Kidney (tissue), 22 donors: ENCODE measurements at places on chromosomes 7 and 10. TPM values are rescaled to one million over a fixed set of nuclear protein-coding genes. Genes with fewer than 3 reads are reported as not detected.

DNA sequence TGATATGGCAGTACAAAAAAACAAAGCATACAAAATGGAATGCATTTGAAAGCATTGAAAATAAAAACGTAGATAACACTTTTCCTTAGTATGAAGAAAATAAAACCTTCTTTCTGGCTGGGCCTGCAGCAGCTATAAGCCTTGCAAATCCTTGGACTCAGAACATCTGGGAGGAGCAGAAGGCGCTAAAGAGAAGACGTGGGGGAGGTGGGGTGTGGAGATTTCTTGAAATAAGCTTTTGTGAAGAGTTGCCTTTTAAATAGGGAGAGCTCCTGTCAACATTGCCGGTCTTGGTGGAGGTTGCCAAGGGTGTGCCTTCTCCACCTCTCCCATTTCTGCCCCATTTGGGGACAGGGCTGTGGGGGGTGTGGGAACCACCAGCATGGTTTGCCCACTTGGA is 128.7 kb downstream of the TMEM178B start:
- no peaks in the 10 kb centered on the region for H3K27me3 ChIP-seq
- H3K4me1 ChIP-seq, result no peaks in the 10 kb centered on the region
- H3K36me3 ChIP-seq, result no peaks in the 10 kb centered on the region
- no peak overlapping the region for H3K27ac ChIP-seq

DNA sequence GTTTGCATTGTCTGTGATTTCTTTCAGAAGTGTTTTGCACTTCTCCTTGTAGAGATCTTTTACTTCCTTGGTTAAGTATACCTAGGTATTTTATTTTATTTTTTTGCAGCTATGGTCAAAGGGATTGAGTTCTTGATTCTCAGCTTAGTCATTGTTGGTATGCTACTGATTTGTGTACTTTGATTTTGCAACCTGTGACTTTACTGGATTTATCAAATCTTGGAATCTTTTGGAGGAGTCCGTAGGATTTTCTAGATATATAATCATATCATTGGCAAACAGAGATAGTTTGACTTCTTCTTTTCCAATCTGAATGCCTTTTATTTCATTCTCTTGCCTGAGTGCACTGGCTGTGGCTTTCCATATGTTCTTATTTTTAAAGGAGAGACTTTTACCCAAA is 41.9 kb downstream of the CCSER2 start:
- H3K4me1 ChIP-seq, result no peaks in the 10 kb centered on the region
- H3K27ac ChIP-seq, result no peak overlapping the region
- no peaks in the 10 kb centered on the region for H3K36me3 ChIP-seq
- DNase-seq, result no peak

The ICA1 gene
- polyA plus RNA-seq, result 24.2 TPM

GRCh38 chr7:37283716-37284115 is 164.9 kb downstream of the ELMO1 start:
- H3K27me3 ChIP-seq, result no peaks in the 10 kb centered on the region
- DNase-seq, result no peak
- H3K4me1 ChIP-seq, result no peaks in the 10 kb centered on the region
- H3K4me3 ChIP-seq, result no peak overlapping the region

DNA sequence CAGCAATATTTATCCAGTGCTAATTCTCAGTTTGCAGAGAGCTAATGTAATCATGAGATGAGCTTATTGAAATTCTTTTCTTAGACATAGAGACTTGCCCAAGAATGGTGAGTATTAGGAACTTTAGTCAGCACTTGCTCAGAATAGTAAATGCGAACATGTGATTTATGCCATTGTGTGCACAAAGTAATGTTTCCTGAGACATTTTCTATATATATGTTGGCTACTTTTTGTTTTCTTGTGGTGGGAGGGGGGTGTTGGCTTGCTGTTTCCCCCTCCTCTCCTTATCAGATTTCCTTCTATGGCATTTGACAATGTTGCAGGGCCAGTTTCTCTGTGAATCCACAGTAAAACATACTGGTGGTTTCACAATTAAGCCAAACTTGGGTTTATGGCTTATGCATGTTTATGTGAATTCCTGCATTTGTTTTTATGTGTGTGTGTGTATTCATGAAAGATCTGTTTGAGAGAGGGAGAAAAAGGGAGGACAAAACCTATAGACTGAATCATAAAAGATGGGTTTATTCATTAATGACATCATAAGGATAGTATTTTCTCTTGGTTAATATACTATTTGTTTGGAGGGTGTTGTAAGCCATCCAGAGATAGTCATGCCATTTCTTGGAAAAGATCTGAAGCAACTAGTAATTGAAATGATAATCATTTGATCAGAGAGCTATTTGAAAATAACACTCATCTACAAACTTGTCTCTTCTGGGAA is 36.3 kb downstream of the ARID5B start:
- no peak overlapping the region for H3K4me3 ChIP-seq
- no peaks in the 10 kb centered on the region for H3K36me3 ChIP-seq
- no peaks in the 10 kb centered on the region for H3K27me3 ChIP-seq
- peak overlapping the region; percentile 75 for H3K27ac ChIP-seq
- H3K4me1 ChIP-seq, result peaks cover 31% of the 10 kb centered on the region

The ATOH7 gene
- polyA plus RNA-seq, result 0.45 TPM
